ENCODE measurements at places on chromosomes 5 and 9. TPM values are rescaled to one million over a fixed set of nuclear protein-coding genes. Genes with fewer than 3 reads are reported as not detected.

- no peak for DNase-seq
Measured at GRCh38 chr5:118371973-118372831, 616.1 kb downstream of the DTWD2 start.

DNA sequence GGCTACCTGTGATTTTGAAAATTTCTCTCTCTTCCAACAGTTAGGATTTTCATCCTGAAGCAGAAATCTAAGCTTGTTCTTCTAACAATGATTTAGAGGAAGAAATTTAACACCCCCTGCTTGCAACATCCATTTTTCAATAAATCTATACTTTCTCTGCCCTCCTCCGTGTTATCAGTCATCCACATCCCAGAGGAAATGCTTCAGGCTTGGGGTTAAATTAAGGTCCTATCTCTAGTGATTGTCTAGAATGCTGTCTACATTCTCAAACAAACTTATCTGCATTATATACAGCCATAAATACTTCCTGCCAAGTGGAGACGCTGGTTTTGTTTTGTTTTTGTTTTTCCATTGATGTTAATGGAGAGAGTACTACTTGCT is 371.0 kb downstream of the CSNK1G3 start:
- DNase-seq, result no peak

GRCh38 chr5:39022151-39022550 is 52.0 kb downstream of the RICTOR start:
- no peak for DNase-seq

SLC6A3 gene
- total RNA-seq, result not detected

DNA sequence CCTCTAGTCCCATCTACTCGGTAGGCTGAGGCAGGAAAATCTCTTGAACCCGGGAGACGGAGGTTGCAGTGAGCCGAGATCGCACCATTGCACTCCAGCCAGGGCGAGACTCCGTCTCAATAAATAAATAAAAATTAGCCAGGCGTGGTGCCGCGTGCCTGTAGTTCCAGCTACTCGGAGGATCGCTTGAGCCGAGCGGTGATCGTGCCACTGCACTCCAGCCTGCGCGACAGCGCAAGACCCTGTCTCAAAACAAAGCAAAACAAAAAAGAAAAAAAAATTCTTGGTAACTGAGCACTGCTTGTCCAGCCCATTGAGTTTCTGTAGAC is 710 bp upstream of the WDR55 start:
- no peak for DNase-seq

GRCh38 chr5:68015381-68016302 is 199.9 kb upstream of the PIK3R1 start:
- no peak for DNase-seq

- DNase-seq, result peak; percentile 40
Measured at GRCh38 chr9:98558575-98558974, 150.2 kb downstream of the GABBR2 start.

DNA sequence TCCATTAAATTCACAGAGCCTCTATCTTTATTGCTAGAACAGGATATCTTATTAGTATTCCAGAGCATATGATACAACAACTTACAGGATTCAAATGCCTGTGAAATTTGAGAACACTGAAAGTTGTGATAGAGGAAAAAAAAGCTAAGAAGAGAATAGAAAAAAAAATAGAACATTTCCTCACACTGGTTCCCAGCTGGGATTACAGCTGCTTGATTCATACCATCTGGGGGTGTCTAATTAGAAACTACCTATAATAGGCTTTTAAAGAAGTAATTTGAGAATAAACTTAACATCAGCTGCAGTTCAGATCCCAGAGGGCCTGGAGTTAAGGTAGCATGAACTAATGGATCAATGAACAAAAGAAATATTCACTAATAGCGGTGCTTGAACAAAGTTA is 922.0 kb downstream of the CDH12 start:
- DNase-seq, result no peak

LCNL1 gene
- total RNA-seq, result 3.0 TPM
